ENCODE measurements at places on chromosomes 12 and 14.

- peak; percentile 26 for DNase-seq
These were observed 314.3 kb upstream of the OR4E1 start for GRCh38 chr14:21987937-21988336.

DNA sequence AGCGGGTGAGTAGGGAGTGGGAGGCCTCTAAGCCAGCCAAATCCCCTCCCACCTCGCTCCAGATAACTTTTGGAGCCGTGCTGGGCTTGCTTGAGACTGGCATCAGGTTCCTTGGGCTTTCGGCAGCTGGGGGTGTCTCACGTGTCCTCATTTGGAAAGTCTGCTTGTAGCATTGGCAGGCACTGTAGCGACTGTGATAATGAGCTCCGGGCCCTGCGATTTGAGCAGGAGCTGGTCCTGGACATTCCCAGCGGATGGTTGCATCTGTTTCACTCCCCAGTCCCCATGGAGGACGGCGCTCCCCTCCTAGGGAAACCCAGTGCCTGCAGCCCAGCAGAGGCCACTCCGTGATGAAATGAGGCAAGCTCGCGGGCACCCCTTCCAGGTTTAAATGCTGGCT lies 49.4 kb downstream of the DGLUCY start:
- DNase-seq = no peak

DNA sequence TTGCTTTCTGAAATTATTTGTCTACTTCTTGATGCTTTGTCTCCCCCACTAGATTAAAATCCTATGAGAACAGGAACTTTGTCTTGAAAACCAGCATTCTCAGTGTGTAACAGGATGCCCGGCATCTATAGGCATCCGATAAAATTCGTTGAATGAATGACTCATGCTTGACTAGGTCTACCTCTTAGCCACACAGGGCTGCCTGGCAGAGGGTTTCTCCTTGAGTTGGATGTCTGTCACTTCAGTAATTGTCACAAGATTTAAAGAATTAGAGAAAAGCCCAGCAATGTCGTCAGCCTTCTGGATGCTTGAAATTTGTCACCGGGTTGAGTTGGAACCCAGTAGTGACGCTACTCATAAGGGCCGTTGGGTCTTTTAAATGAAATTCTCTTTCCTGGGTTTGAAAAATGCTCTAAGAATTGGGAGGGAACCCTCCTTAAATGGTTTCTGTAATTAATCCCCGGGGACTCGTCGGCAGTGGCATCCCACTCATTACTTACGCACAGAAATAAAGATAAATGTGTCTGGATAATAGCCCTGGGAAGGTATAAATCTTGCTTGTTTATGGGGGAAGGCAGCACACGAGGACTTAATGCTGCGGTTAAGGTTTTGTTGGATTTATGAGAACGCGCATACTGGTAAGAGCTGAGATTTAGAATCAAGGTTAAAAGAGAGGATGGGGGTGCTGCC lies 194.1 kb downstream of the AACS start:
- no peak for DNase-seq

DNA sequence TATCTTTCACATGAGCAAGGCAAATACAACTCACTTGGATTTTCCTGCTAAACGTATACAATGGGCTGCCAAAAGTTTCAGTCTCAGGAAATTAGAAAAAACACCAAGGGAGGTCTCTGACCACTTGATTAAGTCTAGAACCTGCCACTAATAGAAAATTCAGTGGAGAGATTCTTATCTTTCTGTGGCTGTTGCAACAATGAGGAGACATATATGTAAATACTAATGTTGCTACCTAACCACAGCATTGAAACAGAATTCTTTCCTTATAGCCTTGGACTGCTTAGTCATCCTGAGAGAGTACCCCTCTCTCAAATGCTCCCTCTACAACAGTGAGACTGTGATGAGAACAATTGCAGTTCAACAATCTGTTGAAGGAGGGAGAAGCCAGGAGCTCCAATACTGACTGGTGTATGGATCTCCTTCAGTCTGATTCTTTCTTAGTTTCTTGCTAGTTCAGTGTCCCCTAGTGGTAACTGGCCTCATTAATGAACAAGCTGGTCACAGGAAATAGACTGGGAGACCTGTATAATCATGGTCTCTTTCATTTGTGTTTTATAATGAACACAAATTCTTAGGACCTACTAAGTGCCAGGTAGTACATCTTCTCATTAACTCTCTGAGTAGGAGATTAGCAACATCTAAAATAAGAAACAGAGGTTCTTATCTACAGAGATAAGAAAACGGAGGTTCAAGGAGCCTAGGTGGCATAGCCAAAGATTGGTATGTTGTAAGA lies 164.5 kb downstream of the SLC38A4 start:
- DNase-seq = peak; percentile 57

DNA sequence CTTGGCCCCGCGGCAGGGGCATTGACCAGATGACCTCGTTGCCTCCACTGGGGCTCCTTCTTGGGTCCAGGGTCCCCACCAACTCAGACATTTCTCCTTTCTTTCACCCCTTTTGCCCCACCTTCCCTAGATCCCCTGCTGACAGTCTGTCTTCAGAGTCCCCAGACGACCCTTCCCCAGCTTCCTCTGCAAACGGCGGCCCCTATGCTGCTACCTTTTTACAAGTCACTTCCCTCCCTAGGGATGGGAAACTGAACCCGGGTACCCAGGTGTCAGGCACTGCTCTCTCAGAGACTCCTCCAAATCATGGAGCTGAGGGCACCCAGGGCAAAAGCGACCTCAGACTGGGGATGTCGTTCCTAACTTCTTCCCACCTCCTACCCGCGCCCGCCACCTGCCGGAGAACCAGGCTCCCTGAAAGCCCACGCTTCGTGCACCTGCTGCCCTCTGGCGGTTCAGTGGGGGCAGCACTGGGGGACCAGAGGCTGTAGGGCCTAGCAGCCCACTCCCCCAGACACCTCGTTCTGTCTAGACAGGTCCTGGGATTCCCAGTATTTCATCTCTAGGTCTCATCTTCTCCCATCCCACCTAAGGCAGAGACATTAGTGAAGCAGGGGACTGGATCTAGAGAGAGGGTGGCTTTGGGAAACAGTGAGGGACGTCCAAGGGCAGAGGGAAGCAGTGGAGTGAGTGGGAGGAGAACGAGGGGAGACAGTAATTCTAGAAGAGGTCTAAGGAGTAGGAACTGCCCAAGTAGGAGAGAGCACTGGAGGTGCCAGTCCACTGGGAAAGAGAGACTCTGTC lies 4.9 kb downstream of the ZNF385A start:
- peak; percentile 73 for DNase-seq

DNA sequence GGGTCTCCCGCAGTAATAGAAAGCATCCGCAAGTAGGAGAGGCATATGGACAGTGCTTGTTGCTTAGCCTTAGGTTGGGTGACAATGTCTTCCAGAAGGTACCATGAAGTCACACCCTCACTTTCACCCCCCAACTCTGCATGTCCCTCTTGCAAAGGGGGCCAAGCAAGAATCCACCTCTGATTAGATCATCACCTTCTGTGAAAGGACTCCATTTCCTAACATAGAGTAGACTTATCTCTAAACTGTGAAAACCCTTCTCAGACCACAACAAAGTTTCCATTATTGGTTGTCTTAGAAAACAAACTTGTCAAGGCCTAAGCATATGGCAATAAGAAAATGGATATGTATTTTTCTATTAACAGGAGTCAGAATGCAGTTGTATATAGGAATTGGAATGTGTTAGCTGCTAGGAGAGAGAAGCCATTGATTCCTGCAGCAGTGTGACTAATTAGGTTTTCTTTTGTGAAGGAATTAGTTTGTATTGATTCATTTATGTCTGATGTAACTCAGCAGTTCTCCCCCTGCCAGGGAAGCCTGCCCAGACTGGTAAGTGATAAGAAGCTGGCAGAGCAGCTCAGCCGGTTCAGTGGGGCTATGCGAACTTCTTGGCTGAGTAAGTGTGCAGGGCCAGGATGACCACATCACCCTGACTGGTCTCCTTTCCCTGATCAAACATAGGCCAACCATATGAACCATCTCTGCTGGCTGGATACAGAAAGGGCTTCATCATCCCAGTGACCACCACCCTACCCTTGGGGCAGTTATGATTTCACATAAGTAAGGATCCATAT lies 107.3 kb upstream of the CCDC196 start:
- DNase-seq = no peak

DNA sequence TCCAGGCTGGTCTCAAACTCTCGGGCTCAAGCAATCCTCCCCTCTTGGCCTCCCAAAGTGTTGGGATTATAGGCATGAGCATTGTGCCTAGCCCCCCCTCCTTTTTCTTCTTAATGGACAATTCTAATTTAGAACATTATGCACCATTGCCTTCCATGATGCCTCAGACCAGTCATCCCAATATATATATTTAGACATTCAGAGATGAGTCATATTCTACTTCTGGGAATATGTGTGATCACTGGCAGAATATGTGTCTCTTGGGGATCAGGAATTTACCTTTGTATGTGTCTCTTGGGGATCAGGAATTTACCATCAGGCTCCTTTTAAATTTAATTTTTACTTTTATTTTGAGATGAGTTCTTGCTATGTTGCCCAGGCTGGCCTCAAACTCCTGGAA lies 7.5 kb upstream of the CCDC177 start:
- DNase-seq = no peak

- no peak for DNase-seq
These were observed 4.5 kb upstream of the MAGOHB start for GRCh38 chr12:10617863-10618262.

- DNase-seq = no peak
These were observed 459.5 kb upstream of the PDE3A start for GRCh38 chr12:19908830-19909229.

All from foreskin melanocyte (primary cell).